ENCODE measurements at places on chromosomes 16 and 17.
A peak's percentile ranks its signal among the peaks of the same experiment; 100 is the strongest.

DNA sequence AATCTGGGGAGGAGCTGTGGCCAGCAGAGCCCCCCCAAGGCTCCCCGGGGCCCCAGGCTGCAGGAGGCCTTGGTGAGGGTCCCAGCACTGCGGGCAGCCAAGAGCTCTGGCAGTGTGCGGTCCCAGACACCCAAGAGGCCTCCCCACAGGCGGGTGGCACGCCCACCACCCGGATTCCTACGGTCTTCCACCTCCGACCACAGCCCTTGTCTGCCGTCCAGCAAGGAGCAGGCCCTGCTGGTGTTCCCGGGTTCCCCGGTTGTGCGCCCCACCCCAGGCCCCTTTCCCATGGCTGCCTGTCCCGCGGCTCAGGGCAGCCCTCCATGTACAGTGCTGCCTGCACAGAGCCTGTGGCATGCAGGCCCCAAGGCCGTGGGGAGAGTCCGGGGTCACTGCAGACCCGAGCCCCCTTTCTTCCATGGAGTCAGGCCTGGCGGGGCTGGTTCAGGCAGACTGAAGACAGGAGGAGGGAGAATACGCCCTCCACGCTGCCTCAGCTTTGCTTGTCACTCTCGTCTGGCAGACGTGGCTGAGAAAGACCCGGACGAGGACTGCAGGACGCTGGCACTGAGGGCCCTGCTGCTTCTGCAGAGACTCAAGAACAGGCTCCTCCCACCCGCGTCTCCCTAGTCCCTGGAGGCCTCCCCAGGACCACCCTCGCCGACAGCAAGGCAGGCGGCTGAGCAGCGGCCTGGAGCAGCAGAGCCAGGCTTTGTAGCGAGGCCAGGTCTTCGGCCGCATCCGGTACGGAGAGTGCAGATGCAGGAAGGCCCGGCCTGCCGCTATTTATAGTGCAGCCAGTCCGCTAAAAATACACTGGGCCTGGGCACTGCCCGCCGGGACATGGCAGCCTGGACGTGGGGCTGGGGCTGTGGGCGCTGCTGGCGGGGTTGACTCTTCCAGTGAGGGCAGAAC is 16.4 kb downstream of the TELO2 start:
- peak; percentile 87 for DNase-seq

DNA sequence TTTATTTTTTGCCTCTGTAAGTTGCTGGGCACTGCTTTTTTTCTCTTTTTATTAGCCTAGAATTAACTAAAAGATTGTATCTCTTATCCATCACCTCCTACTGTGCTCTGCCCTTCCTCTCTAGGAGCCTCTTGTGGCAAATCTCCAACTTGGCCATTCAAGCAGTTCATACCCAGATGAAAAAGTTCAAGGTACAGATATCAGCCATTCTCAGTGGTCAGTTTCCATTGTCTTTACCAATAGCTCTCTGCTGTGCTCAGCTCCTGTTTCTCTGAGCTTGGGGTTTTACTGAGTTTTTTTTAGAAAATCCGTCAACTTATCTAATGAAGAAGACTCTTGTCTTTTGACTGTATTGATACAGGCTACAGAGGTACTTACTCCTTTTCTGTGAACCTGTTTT is 15.6 kb downstream of the MOSMO start:
- DNase-seq, result no peak

GRCh38 chr16:11621920-11622651 is 35.4 kb upstream of the LITAF start:
- peak; percentile 40 for DNase-seq

- no peak for DNase-seq
These were observed 51.2 kb downstream of the RPA1 start for GRCh38 chr17:1880851-1881630.

DNA sequence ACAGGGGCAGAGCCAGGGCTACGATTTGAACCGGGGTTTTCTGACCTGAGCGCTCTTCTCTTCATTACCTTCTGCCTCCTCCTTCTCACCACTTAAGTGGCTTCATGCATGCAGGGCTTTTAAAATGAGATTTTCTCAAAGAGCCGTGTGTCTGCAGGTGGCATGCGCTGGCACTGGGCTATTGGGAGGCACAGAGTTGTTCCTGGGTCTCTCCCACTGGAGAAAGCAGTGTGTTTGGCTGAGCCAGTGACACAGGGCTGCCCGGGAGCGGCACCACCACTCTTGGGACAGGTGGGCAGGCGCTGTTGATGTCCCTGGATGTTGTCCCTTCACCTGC is 218.8 kb upstream of the CHMP6 start:
- DNase-seq, result no peak

- no peak for DNase-seq
These were observed 652.5 kb downstream of the HS3ST4 start for GRCh38 chr16:26344240-26344776.

- DNase-seq, result no peak
These were observed 74.6 kb downstream of the TMEM100 start for GRCh38 chr17:55648086-55648485.

DNA sequence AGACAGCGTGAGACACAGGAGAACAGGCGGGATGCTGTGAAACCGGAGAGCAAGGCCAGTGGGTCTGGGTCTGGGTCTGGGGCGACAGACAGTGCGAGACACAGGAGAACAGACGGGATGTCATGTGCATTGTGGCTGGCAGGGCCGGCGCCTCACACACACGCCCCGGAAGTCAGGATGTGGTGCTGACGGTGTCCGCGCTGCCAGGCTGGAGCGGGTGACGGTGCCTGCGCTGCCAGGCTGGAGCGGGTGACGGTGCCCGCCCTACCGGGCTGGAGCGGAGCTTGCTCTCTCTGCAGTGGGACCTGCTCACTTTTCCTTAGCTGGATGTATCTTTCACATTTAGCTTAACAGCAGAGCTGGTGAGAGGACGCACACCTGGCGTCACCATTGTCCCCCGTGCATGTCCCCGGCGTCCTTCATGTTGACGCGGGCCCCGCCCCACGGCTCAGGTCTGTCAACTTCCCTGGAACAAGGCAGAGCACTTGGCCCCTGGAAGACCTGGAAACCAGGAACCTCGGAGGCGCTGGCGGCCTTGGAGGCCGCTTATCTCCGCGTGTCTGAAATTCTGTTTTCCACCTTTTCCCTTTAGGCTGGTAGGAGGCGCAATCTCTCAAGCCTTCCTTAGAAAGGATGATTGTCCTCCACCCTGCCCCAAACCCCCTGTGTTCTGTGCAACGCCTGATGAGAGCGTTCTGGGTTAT is 43.0 kb upstream of the ZNF750 start:
- no peak for DNase-seq

- no peak for DNase-seq
These were observed 31.2 kb upstream of the CD300E start for GRCh38 chr17:74654742-74655141.

DNA sequence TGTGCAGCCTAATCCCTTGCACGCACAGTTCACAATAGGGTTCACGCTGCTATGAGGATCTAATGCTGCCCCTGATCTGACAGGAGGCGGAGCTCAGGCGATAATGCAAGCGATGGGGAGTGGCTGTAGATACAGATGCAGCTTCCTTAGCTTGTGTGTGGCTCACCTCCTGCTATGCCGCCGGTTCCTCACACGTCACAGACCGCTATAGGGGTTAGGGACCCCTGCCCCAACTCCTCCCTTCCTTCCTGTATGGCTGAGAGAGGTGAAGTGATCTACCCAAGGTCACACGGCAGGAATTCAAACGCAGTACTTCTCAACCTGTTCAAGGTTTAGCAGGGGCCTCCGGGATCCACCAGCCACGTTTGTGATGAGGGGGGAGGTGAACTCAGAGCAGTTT is 13.4 kb upstream of the PLLP start:
- no peak for DNase-seq

Measured in right cardiac atrium (tissue), 5 donors.